Activated CD4-positive, alpha-beta T cell treated with anti-CD3 and anti-CD28 coated beads, Interleukin-2, amount 10 ng/mL, durations not matched to agents 24 days and 14 days (primary cell): ENCODE measurements at places on chromosomes 3 and 15.

GRCh38 chr3:9045371-9045770 lies 82.1 kb upstream of the RAD18 start:
- no peak for DNase-seq

- no peak for DNase-seq
These were observed 221.2 kb downstream of the IGSF11 start for GRCh38 chr3:118813472-118813871.

DNA sequence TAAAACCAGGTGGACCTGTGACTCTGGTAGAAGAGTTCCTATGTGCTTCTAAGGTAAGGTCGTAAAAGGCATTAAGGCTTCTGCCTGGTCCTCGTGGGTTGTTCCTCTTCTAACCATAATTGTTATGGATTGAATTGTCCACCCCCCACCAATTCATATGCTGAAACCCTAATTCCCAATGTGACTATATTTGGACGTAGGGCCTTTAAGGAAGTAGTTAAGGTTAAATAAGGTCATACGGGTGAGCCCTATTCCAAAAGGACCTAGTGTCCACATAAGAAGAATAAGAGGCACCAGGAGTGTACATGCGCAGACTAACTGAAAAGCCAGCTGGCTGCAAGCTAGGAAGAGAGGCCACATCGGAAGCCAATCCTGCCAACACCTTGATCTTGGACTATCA lies 1.9 kb downstream of the ADPGK start:
- DNase-seq = no peak

- no peak for DNase-seq
These were observed 3.1 kb upstream of the NR1I2 start for GRCh38 chr3:119778811-119779210.
